Endodermal cell (in vitro differentiated cells): ENCODE measurements at places on chromosomes 6 and 20. TPM values are rescaled to one million over a fixed set of nuclear protein-coding genes. Genes with fewer than 3 reads are reported as not detected.
A peak's percentile ranks its signal among the peaks of the same experiment; 100 is the strongest.

TRIM31 gene
- 0.31 TPM in 1 of 3 replicates, not detected in the others for total RNA-seq

ETV7 gene
- total RNA-seq: 0.21 to 0.49 TPM (median 0.42 TPM) in 3 replicates

TOX2 gene
- total RNA-seq: 2.3 and 2.4 TPM in 2 replicates

TMEM74B gene
- total RNA-seq: 2.8 and 3.1 TPM in 2 replicates

SLC22A2 gene
- 0.88 to 1.1 TPM (median 1.00 TPM) in 3 replicates for total RNA-seq

C6orf15 gene
- not detected in 3 replicates for total RNA-seq

C6orf52 gene
- 1.7 to 4.1 TPM (median 2.1 TPM) in 3 replicates for total RNA-seq

DNA sequence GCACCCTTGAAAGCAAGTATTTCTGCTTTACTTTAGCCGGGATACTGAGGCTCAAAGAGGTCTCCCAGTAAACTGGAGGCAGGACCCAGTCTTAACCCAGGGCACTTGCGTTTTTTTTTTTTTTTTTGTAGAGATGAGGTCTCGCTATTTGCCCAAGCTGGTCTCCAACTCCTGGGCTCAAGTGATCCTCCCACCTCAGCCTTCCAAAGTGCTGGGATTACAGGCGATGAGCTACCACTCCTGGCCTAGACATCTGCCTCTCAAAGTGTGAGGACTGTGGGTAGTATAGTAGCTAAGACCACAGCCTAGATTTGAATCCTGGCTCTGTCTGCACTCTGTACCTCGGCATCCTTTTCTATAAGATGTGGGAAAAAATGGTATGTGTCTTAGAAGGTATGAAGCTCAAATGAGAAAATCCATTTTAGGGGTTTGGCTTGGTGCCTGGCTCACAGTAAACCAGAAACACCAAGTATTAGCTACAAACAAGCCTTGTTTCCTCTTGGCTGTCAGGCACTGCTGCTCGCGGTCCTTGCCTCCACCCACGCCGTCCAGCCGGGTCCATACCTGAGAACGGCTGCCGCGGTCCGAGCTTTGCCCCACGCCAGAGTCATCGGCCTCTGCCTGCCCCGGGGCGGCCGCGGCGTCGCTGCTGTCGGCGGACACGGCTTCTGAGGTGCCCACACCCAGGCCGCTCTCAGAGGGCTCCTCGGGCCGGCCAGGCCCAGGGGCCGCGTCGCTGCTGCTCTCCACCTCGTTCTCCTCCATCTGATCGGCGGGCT, 1.2 kb downstream of the ZNF335 start:
- DNase-seq: peak; percentile 58

DNA sequence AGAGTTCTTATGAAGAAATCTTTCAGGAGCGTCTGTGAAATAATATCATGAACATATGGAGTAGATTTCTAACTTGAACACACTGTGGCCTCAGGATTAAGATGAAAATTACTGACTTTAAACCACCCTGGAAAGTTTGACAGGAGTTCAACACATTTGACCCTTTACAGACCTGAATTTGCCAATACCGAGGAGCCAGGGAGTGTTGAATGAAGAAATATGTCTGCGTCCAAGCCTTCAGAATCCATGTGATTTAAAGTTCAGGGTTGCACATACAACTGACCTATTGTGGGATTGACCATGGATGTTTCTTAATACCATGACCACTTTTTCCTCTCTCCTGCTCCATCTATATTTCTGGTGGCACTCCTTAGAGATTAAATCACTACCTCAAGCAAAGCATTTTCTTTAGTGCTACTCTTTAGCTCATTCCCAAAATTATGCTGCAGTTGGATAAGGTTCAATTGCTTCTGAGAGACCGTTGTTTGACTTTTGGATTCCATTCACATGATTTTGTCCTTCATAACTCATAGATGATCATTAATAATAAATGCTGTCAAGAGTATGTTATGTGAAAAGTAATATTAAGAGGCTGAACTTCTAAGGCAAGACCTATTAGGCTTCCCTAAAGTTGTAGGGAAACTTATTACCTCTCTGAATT, 57.4 kb downstream of the PRL start:
- no peak for DNase-seq

GRCh38 chr6:152984513-152984872, 1.7 kb upstream of the FBXO5 start:
- no peak for DNase-seq

DNA sequence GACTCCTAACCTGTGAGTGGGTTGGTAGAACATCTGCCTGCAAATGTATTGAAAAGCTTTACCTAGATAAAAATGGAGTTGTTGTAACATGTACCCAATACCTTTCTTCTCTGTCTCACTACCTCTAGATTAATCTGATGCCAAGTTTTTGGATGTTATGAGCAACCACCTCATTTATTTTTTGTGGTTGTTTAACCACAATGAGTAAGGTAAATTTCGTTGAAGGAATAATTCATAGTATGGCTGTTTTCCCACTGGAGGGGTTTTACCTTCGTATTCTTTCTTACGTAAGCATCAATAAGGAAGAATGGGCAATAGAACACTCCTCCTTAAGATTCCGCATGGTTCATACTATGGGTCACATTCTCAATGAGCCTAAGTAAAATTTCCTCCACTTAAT, 165.4 kb downstream of the CDH26 start:
- DNase-seq: no peak

GRCh38 chr6:168609914-168610490, 169.0 kb downstream of the SMOC2 start:
- DNase-seq: no peak

GRCh38 chr6:5638666-5639065, 368.1 kb downstream of the NRN1 start:
- no peak for DNase-seq

- DNase-seq: no peak
Measured at GRCh38 chr6:90231798-90232197, 64.8 kb downstream of the BACH2 start.

- no peak for DNase-seq
Measured at GRCh38 chr6:354631-355280, 36.8 kb upstream of the IRF4 start.

DNA sequence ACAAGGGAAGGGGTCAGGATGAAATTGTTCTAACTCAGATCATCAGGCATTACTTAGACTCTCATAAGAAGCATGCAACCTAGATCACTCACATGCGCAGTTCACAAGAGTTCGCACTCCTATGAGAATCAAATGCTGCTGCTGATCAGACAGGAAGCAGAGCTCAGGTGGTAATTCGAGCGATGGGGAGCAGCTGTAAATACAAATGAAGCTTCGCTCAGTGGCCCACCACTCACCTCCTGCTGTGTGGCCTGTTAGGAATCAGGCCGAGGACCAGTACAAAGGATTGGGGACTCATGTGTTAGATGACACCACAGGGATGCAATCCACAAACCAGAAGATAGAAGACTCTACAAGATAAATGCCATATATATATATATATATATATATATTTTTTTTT, 31.5 kb upstream of the TOP1 start:
- peak; percentile 91 for DNase-seq

GRCh38 chr6:45116714-45117410, 211.3 kb upstream of the RUNX2 start:
- DNase-seq: no peak

GRCh38 chr6:9138936-9139335, 703.6 kb upstream of the SLC35B3 start:
- no peak for DNase-seq

DNA sequence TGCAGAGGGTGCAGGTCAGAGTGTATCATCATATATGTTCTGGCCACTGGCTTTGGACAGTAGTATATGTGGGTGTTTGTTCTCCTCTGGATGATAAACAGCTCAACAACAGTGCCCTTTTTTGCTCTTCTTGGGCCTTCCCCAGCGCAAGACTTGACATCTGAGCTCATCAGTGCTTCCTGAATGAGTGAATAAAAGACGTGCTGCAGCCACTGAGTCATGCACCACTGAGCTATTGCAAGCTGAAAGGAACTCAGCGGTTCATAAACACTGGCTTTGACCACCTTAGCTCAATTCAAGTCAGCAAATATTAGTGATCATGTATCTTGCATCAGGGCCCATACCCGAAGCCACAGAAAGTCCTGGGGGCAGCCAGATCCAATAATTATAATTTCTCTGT, 105.3 kb upstream of the KCNG1 start:
- DNase-seq: no peak

DNA sequence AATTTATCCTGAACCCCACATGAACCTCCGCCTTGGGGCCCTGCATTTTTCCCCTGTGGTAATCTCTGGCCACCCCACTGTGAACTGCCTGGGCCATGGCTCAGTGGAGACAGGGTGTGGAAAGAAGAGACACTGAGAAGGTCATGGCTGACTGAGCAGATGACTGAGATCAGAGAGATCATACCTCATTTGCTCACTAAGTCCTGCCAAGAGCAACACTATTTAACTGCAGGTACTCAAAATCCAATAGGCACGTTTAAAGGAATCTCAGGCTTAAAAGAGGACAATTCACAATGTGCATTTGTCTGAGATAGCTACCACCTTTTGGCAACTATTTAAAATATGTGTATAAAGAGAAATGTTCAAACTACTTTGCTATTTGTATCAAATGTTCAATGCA, 305.0 kb downstream of the GMDS start:
- no peak for DNase-seq

GRCh38 chr20:36461600-36462439, 79.5 kb upstream of the MYL9 start:
- DNase-seq: peak; percentile 79
